Smooth muscle cell of bladder (primary cell): ENCODE measurements at places on chromosomes 3 and 15. TPM values are rescaled to one million over a fixed set of nuclear protein-coding genes. Genes with fewer than 3 reads are reported as not detected.

The CLRN1 gene
- not detected in 2 replicates for total RNA-seq

The SPINT1 gene
- total RNA-seq, result 0.18 and 0.43 TPM in 2 replicates

The CCR8 gene
- total RNA-seq, result not detected in 2 replicates

The MME gene
- 603 and 789 TPM in 2 replicates for total RNA-seq

The SKOR1 gene
- under 0.01 and 0.09 TPM in 2 replicates for total RNA-seq

The GATM gene
- 0.14 and 0.55 TPM in 2 replicates for total RNA-seq

The AGBL1 gene
- total RNA-seq, result not detected in 2 replicates

The CD276 gene
- total RNA-seq, result 69.3 and 104 TPM in 2 replicates

The GTF2A2 gene
- total RNA-seq, result 23.6 and 30.4 TPM in 2 replicates

The TNFAIP8L3 gene
- total RNA-seq, result 10.0 and 14.2 TPM in 2 replicates

The VEPH1 gene
- 83.7 and 98.0 TPM in 2 replicates for total RNA-seq

The WDR72 gene
- total RNA-seq, result not detected in 2 replicates

The LSAMP gene
- total RNA-seq, result 3.0 and 11.6 TPM in 2 replicates

The GOLGA6L24 gene
- not detected in 2 replicates for total RNA-seq

The CHRM5 gene
- total RNA-seq, result under 0.01 TPM in 2 replicates

The ZNF774 gene
- total RNA-seq, result 0.57 and 1.1 TPM in 2 replicates

The ATP8B4 gene
- 155 and 183 TPM in 2 replicates for total RNA-seq

The ADAMTS17 gene
- total RNA-seq, result under 0.01 and 0.09 TPM in 2 replicates

The FRMD4B gene
- 0.14 and 0.28 TPM in 2 replicates for total RNA-seq

The POTEB2 gene
- not detected in 2 replicates for total RNA-seq

The CCR9 gene
- total RNA-seq, result not detected in 2 replicates

The C3orf20 gene
- under 0.01 and 0.09 TPM in 2 replicates for total RNA-seq

The FGF7 gene
- 976 and 1,252 TPM in 2 replicates for total RNA-seq

The CCR1 gene
- 0.57 and 1.3 TPM in 2 replicates for total RNA-seq
